ENCODE measurements at places on chromosomes 13 and 19.
A peak's percentile ranks its signal among the peaks of the same experiment; 100 is the strongest.

GRCh38 chr19:42433503-42434260, 6.5 kb upstream of the LIPE start:
- DNase-seq: peak; percentile 77

DNA sequence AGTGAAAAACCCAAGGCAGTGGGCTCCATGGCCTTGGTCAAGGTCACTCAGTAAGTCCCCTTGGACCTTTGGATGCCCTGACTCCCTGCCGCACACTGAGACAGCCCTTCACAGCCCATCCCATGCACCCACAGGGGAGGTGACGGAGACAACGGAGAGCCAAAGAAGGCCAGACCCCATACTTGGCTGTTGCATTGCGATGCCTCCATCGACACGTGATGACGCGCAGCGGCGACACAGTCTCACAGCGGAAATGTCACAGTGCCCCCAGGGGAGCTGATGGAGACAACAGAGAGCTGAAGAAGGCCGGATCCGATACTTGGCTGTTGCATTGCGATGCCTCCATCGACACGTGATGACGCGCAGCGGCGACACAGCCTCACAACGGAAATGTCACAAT, 282.4 kb downstream of the TEX29 start:
- DNase-seq: no peak

- no peak for DNase-seq
These were observed 622.4 kb downstream of the DCT start for GRCh38 chr13:93857126-93857525.

- DNase-seq: no peak
These were observed 1337.3 kb downstream of the PCDH9 start for GRCh38 chr13:65892859-65893258.

DNA sequence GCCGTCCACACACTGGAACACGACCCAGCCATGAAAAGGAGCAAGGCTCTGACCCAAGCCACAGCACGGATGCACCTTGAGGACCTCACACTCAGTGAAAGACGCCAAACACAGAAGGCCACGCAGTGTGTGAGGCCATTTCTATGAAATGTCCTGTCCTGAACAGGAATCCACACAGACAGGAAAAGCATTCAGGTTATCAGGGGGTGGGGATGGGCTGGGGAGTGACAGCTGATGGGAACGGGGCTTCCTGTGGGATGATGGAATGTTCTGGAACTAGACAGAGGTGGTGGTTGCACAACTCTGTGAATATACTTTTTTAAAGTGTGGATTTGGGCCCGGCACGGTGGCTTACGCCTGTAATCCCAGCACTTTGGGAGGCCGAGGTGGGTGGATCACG, 30.6 kb downstream of the GPX4 start:
- no peak for DNase-seq

GRCh38 chr13:40336228-40337221, 329.9 kb downstream of the FOXO1 start:
- DNase-seq: no peak

GRCh38 chr19:11759805-11760204, 7.0 kb upstream of the ZNF441 start:
- no peak for DNase-seq

GRCh38 chr19:39270036-39270871, 2.1 kb downstream of the IFNL2 start:
- no peak for DNase-seq

- no peak for DNase-seq
These were observed 26.3 kb downstream of the STARD13 start for GRCh38 chr13:33259296-33259695.

- no peak for DNase-seq
These were observed 299.7 kb downstream of the DLEU7 start for GRCh38 chr13:50543782-50544181.

DNA sequence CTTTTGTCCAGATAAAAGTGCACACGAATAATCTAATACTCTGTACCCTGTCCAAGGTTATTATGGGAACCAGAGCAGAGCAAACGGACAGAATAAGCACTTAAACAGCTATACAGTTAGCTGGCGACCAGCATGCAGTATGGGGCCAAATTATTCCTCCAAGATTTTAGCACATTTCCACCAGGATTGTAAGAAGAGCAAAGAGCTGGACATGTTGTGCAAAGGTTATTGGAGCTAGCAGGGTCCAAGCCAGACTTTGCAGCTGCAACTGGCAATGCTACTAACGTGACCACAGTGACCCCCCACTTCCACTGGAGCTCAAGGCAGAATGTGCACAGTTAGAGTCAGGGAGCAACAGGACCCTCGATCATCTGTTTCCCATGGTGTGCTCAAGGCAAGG, 89.9 kb downstream of the COL4A1 start:
- no peak for DNase-seq

GRCh38 chr13:110811771-110812120, 98.2 kb downstream of the ING1 start:
- DNase-seq: no peak

- no peak for DNase-seq
These were observed 16.0 kb downstream of the LSM4 start for GRCh38 chr19:18306888-18307260.

- no peak for DNase-seq
These were observed 68.1 kb downstream of the ZNF486 start for GRCh38 chr19:20235156-20235555.

GRCh38 chr13:73900591-73900990, 233.6 kb downstream of the KLF12 start:
- no peak for DNase-seq

GRCh38 chr19:40592170-40592569, 9.0 kb upstream of the LTBP4 start:
- DNase-seq: no peak

- no peak for DNase-seq
These were observed 417.9 kb downstream of the GPC5 start for GRCh38 chr13:91816263-91816807.

GRCh38 chr13:110471833-110472162, 89.7 kb downstream of the RAB20 start:
- peak; percentile 92 for DNase-seq

- DNase-seq: no peak
These were observed 118.9 kb downstream of the KL start for GRCh38 chr13:33135097-33135496.

GRCh38 chr19:17394891-17395415, 957 bp upstream of the CCDC194 start:
- DNase-seq: peak; percentile 58

GRCh38 chr13:89310943-89311672, 1639.9 kb downstream of the SLITRK5 start:
- no peak for DNase-seq

DNA sequence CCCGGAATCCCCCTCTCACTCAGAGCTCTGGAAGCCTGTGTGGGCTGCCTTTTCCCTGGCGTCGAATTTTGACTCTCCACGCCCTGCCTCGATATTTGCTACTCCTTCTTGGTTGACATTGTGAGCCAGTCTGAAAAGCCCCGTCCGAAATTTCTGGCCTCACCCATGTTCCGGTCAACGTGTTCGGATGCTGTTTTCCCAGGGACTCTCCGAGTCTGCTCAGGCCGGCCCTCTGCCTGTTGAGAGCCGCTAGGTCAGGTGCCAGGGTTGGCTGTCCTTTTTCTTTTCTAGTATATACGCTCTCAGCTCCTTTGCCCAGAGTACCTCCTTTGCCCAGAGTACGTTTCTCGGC, 6.8 kb upstream of the DGKH start:
- peak; percentile 83 for DNase-seq

DNA sequence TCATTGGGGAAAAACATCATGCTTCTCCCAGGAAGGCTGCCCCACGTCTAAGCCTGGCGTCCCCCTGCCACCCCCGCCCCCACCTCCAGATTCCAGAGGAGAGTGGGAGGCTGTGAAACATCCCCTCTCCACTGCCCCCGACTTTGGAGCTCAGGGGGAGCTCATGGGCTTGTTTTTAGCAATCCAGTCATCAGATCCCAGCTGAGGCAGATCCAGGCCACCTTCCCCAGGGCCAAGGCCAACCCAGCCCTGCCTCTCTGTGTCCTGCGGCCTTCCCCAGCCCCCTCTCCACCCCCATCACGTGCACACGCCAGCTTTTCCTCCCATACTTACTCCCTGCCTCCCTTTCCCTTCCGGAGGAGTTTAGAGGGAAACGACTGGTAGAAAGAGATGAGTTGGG, 38.8 kb downstream of the SHISA2 start:
- DNase-seq: no peak

DNA sequence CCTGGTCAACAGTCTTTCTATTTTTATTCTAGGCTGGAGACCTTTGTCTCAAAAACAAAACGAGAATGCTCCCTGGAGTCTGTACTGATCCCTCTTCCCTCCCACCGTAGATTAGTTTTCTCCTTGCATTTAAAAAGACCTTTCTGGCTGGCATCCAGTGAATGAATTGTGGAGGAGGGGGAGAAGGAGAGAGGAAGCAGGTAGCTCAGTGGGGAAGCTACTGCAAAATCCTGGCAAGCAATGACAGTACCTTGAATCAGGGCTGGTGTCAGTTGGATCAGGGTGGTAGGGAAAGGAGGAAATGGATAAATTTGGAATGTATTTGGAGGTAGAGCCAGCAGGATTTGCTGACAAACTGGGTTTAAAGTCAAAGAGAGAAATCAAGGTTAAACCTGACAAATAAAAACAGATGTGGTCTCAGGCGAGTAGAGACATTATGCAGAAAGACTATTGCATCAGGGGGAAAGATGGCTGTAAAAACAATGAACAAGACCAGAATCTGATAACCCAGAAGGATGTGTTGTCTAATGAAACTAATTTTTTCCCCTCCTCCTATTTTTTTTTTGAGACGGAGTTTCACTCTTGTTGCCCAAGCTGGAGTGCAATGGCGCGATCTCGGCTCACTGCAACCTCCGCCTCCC, 3.5 kb upstream of the CYP2S1 start:
- DNase-seq: no peak

GRCh38 chr13:31011193-31011860, 78.9 kb downstream of the TEX26 start:
- no peak for DNase-seq

- DNase-seq: no peak
These were observed 1195.0 kb downstream of the SLITRK5 start for GRCh38 chr13:88866195-88866594.

GRCh38 chr19:48370955-48371354, 6.8 kb downstream of the SYNGR4 start:
- no peak for DNase-seq

DNA sequence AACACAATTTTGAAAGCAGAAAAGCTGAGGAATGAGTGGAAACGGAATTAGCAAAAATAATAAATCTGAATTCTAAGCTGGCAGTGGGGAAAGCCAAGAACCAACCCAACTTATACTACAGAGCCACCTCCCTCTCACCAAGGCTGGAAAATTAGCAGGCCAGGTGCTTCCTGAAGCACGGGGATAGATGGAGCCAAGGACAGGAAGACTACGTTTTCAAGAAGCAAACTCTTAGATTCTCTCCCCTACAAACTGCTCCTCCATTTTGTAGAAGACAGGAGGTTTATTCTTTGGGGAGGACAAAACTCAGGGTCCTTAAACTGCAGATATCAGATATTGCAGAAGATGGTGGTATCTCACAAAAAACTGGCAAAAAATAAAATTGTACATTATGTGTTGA, 8.8 kb downstream of the CCDC70 start:
- no peak for DNase-seq

DNA sequence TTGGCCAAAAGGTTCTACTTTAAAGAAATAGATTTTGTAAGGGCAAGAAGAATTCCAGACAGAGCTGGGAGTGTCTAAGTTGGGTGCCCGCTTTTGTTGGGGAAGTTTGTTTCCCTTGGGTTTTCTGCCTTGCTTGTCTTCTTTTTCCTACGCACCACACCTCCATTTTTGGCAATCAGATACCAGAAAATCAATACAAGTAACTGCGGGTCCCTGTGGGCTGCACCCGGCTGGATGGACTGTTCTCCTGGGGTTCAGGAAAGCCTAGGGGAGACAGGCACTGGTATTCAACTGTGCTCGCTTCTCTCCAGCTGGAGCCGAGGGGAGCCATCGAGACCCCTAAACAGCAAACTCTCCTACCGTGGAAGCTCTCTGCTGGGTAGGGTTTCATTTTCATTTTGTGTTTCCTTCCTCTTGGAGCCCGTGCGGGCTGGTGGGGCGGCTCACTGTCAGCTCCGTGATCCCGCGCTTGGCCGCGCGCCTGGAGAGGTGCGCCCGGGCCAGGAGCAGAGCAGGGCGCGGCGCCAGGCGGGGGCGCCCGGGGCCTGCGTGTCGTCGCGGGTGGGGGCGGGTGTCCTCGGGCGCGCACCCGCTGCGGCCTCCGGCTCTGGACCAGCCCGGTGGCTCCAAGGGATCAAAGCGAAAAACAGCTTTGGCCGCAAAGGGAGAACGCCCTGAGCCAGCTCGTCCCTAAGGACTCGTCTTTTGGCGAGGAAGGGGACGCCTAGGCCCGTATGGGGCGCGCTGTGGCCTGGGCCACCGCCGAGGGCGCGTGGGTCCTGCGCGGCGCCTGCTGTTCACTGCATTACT, 347.2 kb downstream of the ZNF536 start:
- no peak for DNase-seq
